ENCODE measurements at places on chromosomes 7 and 10.

GRCh38 chr10:20405761-20406160 is 491.4 kb downstream of the NEBL start:
- ATAC-seq: no peak

DNA sequence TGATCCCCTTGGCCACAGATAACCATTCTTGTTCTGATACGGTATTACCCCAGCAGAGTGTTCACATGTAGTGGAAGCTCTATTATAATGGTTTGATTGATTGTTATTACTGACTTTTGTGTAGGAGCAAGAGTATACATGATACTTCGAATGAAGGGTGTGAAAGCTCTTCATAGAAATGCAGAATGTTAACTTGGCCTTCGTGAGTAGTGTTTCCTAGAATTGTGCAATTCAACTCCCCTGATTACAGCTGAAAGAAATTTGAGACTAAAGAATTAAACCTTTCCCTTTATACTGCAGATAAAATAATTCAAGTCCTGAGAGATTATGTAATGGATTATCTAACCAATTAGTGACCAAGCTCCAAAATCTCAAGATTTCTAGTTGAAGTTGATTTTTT is 38.2 kb downstream of the MKLN1 start:
- no peak for ATAC-seq

GRCh38 chr7:136359333-136359903 is 382.3 kb upstream of the MTPN start:
- ATAC-seq: no peak

- no peak for ATAC-seq
These were observed 22.6 kb downstream of the TSPAN14 start for GRCh38 chr10:80476685-80477084.
